ENCODE measurements at places on chromosomes 13 and 19. TPM values are rescaled to one million over a fixed set of nuclear protein-coding genes. Genes with fewer than 3 reads are reported as not detected.

ATP4A gene
- total RNA-seq = not detected

STXBP2 gene
- 22.8 TPM for total RNA-seq

DUXA gene
- total RNA-seq = not detected

GRCh38 chr13:51557875-51558612 lies 26.2 kb upstream of the WDFY2 start:
- no peak for DNase-seq

DNA sequence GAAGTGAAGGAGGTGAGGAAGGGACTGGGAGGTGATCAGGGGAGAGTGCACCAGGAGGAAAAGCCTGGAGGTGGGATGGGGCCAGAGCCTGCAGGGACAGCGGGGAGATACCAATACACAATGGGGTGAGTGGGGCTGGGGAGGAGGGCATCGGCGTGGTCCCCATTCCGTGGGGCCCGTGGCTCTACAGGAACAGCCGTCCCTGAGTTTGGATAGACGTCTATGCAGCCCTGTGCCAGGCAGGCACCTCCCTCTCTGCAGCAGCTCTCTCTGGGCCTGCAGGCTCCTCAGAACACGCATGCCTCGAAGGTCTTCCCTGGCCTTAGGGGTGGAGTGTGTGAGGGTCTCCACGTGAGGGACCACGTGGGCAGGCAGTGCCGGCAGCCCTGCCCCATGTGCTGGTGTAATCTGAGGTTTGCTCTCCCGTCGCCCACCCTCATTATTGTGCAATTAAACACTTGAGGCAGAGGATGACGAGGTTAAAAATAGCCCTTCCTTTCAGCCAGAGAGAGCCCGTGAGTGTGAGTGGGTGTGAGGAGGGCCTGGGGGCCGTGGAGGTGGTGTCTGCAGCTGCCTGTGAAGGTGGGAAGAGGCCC lies 16.5 kb downstream of the C2CD4C start:
- DNase-seq = no peak

DNA sequence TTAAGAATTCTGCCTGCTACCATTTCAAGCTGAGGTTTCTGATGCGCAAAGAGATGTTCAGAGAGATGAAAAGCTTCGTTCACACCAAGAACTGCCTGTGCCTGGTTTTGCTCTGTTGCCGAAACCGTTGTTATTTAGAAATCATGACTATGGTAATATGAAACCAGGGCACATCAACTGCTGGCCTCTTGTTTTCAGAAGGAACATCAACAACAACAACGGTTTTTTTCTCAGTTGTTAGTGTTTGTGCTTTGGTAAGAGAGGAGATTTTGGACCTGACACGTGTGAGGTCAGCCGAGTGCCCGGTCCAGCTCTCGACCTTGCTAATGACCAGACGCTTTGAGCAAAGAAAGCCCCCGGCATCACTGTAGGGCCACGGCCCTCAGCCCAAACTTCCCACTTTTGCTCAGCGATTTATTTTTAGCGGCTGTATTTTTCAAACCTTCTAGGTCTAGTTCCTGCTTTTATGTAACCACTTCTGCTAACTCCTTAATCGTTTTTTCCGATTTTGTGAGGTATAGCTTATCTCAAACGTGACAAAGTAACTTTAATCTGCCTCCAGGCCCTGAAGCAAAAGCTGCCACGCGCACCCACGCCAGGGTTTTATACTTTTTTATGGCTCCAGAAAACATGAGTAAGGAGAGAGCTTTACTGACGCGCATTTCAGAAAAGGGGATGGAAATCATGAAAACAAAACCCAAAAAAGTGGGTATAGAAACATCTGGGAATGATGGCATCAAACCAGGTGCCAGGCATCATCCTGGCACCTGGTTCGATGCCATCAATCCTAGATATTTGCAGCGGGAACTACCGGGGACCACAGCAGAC lies 42.0 kb downstream of the KLF2 start:
- no peak for DNase-seq

DNA sequence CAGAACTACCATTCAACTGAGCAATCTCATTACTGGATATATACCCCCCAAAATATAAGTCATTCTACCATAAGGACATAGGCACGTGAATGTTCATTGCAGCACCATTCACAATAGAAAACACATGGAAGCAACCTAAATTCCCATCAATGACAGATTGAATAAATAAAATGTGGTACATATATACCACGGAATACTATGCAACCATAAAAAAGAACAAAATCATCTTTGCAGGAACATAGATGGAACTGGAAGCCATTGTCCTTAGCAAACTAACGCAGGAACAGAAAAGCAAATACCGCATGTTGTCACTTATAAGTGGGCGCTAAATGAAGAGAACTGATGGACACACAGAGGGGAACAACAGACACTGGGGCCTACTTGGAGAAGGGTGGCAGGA lies 14.1 kb downstream of the RNF113B start:
- DNase-seq = no peak

DNA sequence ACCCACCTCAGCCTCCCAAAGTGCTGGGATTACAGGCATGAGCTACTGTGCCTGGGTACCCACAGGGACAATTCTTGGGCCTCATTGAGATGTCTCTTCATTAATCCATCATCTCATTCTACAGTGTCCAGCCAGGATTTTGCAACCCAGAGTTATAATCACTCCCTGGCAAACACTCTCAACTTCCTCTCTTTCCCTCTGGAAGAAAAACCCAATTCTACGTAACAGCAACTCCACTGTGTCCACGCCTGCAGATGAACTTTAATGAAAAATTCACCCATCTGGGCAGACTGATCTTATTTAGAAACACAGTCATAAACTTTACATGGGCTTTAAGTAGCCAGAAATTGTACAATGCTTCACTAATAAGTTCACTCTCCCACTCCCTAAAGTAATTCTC lies 90.1 kb upstream of the ABCC4 start:
- no peak for DNase-seq

Measured in HepG2 (cell line).